ENCODE measurements at places on chromosomes 5 and 9. TPM values are rescaled to one million over a fixed set of nuclear protein-coding genes. Genes with fewer than 3 reads are reported as not detected.

GRCh38 chr9:79127661-79128060 is 444.1 kb upstream of the TLE4 start:
- H3K36me3 ChIP-seq: no peaks in the 10 kb centered on the region
- no peak overlapping the region for H3K4me3 ChIP-seq
- H3K27ac ChIP-seq: no peak overlapping the region
- DNase-seq: no peak

GRCh38 chr5:141703133-141703561 is 21.1 kb upstream of the ARAP3 start:
- H3K36me3 ChIP-seq: no peaks in the 10 kb centered on the region
- no peak overlapping the region for H3K4me3 ChIP-seq
- H3K27ac ChIP-seq: no peak overlapping the region
- H3K27me3 ChIP-seq: peaks cover 7% of the 10 kb centered on the region
- DNase-seq: no peak

GRCh38 chr5:154162539-154163151 is 27.9 kb upstream of the GALNT10 start:
- H3K27me3 ChIP-seq: no peaks in the 10 kb centered on the region
- no peaks in the 10 kb centered on the region for H3K36me3 ChIP-seq
- no peak for DNase-seq
- H3K4me3 ChIP-seq: no peak overlapping the region

DNA sequence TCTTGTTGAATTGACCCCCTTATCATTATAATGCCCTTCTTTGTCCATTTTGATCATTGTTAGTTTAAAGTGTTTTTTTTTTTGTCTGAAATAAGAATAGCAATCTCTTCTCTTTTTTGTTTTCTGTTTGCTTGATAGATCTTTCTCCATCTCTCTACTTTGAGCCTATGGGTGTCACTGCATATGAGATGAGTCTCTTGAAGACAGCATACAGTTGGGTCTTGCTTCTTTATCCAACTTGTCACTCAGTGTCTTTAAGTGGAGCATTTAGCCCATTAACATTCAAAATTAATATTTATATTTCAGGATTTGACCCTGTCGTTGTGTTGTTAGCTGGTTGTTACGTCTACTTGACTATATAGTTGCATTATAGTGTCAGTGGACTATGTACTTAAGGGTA is 135.4 kb downstream of the HMHB1 start:
- no peak overlapping the region for H3K27ac ChIP-seq
- no peak for DNase-seq
- H3K27me3 ChIP-seq: no peaks in the 10 kb centered on the region
- H3K36me3 ChIP-seq: no peaks in the 10 kb centered on the region
- H3K4me1 ChIP-seq: no peaks in the 10 kb centered on the region

- H3K4me1 ChIP-seq: peaks cover 4% of the 10 kb centered on the region
- H3K27me3 ChIP-seq: no peaks in the 10 kb centered on the region
- DNase-seq: no peak
These were observed 1.5 kb upstream of the RMND5B start for GRCh38 chr5:178129296-178129695.

- H3K4me3 ChIP-seq: no peak overlapping the region
- no peak overlapping the region for H3K27ac ChIP-seq
- peaks cover 37% of the 10 kb centered on the region for H3K36me3 ChIP-seq
- no peaks in the 10 kb centered on the region for H3K27me3 ChIP-seq
- no peak for DNase-seq
- no peaks in the 10 kb centered on the region for H3K4me1 ChIP-seq
These were observed 106.5 kb upstream of the DMRT1 start for GRCh38 chr9:734831-735511.

- H3K4me1 ChIP-seq: no peaks in the 10 kb centered on the region
- no peak for DNase-seq
- H3K36me3 ChIP-seq: no peaks in the 10 kb centered on the region
- no peak overlapping the region for H3K27ac ChIP-seq
- no peaks in the 10 kb centered on the region for H3K27me3 ChIP-seq
These were observed 17.8 kb upstream of the GBGT1 start for GRCh38 chr9:133181561-133181960.

- no peak overlapping the region for H3K27ac ChIP-seq
- no peak for DNase-seq
- H3K4me1 ChIP-seq: no peaks in the 10 kb centered on the region
- no peaks in the 10 kb centered on the region for H3K36me3 ChIP-seq
- no peaks in the 10 kb centered on the region for H3K27me3 ChIP-seq
These were observed 53.9 kb downstream of the SGCD start for GRCh38 chr5:156380848-156381247.

DNA sequence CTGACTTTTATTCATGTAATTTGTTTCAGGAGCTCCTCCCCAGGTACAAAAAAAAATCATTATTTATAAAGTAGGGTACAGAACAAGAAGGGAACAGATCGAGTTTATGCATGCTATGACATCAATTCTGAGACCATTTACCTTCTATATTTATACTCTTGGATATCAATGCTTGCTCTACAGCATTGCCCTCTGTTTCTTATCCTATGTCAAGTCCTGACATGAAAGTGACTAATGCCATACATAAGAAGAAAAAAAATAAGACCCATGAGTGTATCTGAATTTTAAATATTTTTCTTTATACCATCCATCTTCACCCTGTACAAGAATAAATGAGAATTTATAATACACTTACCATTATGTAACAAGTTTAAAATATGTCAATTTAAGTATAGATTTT is 2016.3 kb upstream of the CDH9 start:
- no peak overlapping the region for H3K27ac ChIP-seq
- no peaks in the 10 kb centered on the region for H3K36me3 ChIP-seq
- H3K27me3 ChIP-seq: no peaks in the 10 kb centered on the region
- no peaks in the 10 kb centered on the region for H3K4me1 ChIP-seq
- DNase-seq: no peak

GRCh38 chr9:80605129-80605528 is 1033.4 kb downstream of the TLE4 start:
- no peaks in the 10 kb centered on the region for H3K4me1 ChIP-seq
- H3K27ac ChIP-seq: no peak overlapping the region
- no peak overlapping the region for H3K4me3 ChIP-seq
- H3K36me3 ChIP-seq: no peaks in the 10 kb centered on the region
- no peaks in the 10 kb centered on the region for H3K27me3 ChIP-seq
- DNase-seq: no peak

DNA sequence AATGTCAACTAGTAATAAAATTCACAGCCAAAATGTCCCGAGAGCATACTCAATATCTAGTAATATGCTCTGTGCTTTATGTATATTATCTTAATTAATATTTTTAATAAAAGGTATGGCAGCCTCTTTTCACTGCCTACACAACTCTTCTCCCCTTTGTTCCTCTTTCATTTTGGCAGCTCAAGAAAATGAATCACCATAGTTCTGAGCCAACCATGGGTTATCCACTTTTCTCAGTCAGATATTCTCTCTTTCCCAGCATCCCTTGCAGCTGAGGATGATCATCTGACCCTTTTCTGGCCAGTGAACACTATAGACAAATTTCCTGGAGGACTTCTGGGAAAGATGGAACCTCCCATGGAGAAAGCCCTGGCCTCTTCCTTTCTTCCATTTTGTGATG is 8.2 kb upstream of the DOCK8 start:
- H3K36me3 ChIP-seq: no peaks in the 10 kb centered on the region
- DNase-seq: no peak
- H3K27me3 ChIP-seq: no peaks in the 10 kb centered on the region
- no peak overlapping the region for H3K27ac ChIP-seq

DNA sequence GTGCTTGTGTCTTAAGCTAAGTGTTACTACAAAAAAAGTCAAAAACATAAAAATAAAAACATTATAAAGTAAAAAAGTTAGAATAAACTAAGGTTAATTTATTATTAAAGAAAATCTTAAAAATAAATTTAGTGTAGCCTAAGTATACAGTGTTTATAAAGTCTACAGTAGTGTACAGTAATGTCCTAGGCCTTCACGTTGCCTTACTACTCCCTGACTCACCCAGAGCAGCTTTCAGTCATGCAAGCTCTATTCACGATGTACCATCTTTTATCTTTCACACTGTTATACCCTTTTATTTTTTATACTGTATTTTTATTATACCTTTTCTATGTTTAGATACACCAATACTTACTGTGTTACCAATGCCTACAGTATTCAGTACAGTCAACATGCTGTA is 288.1 kb downstream of the HCN1 start:
- H3K4me3 ChIP-seq: no peak overlapping the region
- no peaks in the 10 kb centered on the region for H3K36me3 ChIP-seq
- H3K4me1 ChIP-seq: no peaks in the 10 kb centered on the region
- H3K27ac ChIP-seq: no peak overlapping the region
- H3K27me3 ChIP-seq: no peaks in the 10 kb centered on the region

DNA sequence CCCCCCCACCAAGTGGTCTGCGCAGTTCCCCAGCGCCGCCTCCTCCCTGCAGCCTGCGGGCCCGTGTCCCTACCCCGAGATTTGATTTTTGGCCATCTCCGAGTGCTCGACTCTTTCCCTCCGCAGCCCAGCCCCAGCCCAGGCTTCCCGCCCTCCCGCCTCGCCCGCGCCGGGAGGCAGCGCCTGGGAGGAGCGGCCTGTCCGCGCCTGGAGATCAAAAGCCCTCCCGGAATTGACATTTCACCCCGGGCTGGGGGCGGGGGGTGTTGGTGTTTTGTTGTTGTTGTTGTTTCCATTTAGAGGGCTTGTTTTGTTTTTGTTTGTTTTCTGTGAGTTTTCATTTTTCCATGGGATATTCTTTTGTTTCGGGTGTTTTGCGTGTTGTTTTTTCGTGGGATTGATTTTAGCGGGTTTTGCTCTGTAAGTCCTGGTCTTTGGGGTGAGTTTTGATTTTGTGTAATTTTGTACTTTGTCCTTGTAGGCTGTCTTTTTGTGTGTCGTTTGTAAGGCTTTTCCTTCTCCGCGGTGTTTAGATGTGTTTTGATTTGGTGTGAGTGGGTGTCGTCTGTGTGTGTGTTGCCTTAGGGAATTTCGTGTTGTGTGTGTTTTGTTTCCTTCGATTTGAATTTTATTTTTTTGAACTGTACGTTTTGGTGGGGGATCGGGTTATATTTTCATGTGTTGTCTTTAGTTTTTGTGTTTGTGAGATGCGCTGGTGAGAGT is 1.7 kb upstream of the PAX5 start:
- peaks cover 71% of the 10 kb centered on the region for H3K27me3 ChIP-seq
- peak; percentile 54 for DNase-seq
- H3K36me3 ChIP-seq: peaks cover 2% of the 10 kb centered on the region
- H3K4me1 ChIP-seq: no peaks in the 10 kb centered on the region
- H3K4me3 ChIP-seq: peak overlapping the region; percentile 86

GRCh38 chr9:125147401-125147951 is 4.1 kb upstream of the SCAI start:
- no peaks in the 10 kb centered on the region for H3K27me3 ChIP-seq
- no peak overlapping the region for H3K27ac ChIP-seq
- no peak for DNase-seq
- no peaks in the 10 kb centered on the region for H3K4me1 ChIP-seq
- peaks cover 25% of the 10 kb centered on the region for H3K36me3 ChIP-seq
- H3K4me3 ChIP-seq: no peak overlapping the region

DNA sequence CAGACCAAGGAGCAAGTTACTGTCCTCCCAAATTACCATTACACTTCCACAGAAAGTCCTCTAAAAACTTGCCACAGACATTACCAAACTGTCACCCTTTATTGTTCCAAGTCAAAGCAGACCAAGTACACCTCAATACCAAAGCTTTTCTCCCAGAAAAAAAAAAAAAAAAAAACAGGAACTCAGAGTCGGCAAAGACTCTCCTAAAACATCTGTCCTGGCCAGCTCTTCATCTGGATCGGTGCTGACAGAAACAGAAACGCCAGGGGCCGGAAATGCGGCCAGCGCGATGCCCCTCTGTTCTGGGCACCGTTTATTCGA is 718 bp downstream of the DEPDC1B start:
- H3K4me3 ChIP-seq: peak overlapping the region; percentile 81
- H3K27me3 ChIP-seq: no peaks in the 10 kb centered on the region
- DNase-seq: no peak
- peak overlapping the region; percentile 33 for H3K27ac ChIP-seq
- H3K4me1 ChIP-seq: peaks cover 4% of the 10 kb centered on the region

- peaks cover 2% of the 10 kb centered on the region for H3K4me1 ChIP-seq
- H3K27ac ChIP-seq: no peak overlapping the region
These were observed 322.1 kb downstream of the FAM170A start for GRCh38 chr5:119951330-119951934.

DNA sequence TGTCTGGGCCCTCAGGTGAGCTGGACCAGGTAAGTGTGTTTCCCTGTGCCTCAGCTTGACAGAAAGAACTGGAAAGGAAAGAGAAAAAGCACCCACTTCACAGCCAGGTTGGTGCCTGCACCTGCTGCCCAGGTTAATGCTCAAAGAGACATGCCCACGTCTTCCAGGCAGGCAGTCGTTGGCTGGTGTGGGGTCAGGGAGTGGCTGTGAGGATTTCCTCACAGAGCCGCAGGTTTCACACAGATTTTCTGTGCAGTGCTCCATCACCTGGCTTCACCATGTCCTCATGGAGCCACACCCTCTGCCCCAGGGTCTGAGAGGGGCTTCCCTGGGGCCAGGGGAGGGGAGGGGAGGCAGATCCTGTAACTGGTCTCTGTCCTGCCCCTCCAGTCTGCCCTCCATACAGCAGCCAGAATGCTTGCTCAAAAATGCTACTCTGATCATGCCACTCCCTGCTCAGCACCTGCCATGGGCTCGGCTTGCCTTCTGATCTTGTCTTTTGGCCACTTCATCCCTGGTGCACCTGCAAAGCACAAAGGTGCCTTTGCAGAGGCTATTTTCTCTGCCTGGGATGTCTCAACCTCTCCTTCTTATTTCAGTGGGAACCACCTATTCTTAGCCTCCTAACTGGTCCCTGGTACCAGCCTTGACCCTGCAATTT is 82.5 kb upstream of the UBTD2 start:
- H3K36me3 ChIP-seq: peaks cover 51% of the 10 kb centered on the region
- H3K27ac ChIP-seq: no peak overlapping the region
- H3K27me3 ChIP-seq: no peaks in the 10 kb centered on the region
- H3K4me3 ChIP-seq: no peak overlapping the region

- peaks cover 99% of the 10 kb centered on the region for H3K27me3 ChIP-seq
- peak; percentile 47 for DNase-seq
- H3K4me3 ChIP-seq: peak overlapping the region; percentile 69
- H3K4me1 ChIP-seq: no peaks in the 10 kb centered on the region
- H3K36me3 ChIP-seq: no peaks in the 10 kb centered on the region
These were observed 9.6 kb downstream of the LMX1B start for GRCh38 chr9:126623314-126623666.

DNA sequence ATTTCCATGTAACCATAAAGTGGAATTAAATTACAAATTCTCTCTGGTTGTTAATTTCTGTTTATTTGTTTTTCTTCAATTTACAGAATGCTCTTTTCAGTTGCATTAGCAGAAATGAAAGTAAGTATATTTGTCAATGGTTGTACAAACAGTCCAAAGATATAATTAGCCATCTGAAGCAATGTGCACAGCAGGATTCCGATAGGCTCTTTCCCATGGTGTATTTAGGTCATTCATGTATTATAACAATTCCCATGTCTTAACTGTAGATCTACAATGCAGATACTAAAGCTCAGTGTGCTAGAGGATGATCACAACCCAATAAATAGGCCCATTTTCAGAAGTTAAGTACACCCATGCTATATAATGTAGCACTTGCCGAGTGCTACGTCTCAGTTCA is 43.8 kb downstream of the RECK start:
- no peaks in the 10 kb centered on the region for H3K27me3 ChIP-seq
- no peak for DNase-seq
- no peak overlapping the region for H3K27ac ChIP-seq
- peaks cover 9% of the 10 kb centered on the region for H3K36me3 ChIP-seq
- H3K4me1 ChIP-seq: no peaks in the 10 kb centered on the region
- H3K4me3 ChIP-seq: no peak overlapping the region

Gene YTHDC2
- 22.5 TPM for total RNA-seq

Gene C9
- total RNA-seq: not detected

Gene MAP1B
- 67.1 TPM for total RNA-seq

Gene RALGPS1
- total RNA-seq: 18.6 TPM

Gene NTRK2
- total RNA-seq: not detected

Gene KIAA0825
- 1.8 TPM for total RNA-seq

Gene GFI1B
- total RNA-seq: not detected

Gene SLC23A1
- not detected for total RNA-seq

All from H9 (cell line).